ENCODE measurements at places on chromosomes 16 and 17.
A peak's percentile ranks its signal among the peaks of the same experiment; 100 is the strongest.

DNA sequence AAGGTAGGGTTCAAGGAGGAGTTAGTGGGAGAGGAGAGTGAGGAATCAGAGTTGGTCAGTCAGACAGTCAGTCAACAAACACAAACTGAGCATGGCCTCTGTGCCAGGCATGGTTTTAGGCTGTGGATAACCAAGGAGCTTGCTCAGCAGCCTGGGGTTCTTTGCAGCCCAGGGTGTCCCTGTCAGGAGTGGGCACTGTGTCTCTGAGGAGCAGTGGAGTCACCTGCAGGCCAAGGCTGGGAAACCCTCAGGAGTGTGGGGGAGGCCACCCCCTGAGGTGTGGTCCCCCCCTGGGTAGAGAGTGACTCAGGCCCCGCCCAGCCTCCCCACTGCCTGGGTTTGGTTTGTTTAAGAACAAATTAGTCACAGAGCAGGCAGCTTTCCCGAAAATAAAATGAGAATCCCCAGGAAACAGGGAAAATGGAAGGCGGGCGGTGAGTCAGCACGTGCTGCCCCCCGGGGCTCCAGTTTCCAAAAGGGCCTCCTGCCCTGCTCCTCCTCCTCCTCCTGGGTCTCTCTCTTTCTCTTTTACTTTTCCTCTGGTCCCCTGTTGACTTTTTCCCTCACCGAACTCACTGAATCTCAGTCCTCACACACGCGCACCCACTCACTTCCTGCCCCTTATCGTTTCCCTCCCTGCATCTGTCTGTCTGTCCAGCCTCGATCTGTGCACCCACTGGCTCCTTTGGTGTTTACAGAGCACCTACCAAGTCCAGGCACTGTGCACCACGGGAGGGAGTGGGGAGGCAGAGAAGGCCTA lies 44.3 kb downstream of the SOCS3 start:
- DNase-seq, result peak; percentile 65

- no peak for DNase-seq
Measured at GRCh38 chr16:10339777-10340732, 45.8 kb upstream of the ATF7IP2 start.

- no peak for DNase-seq
Measured at GRCh38 chr17:34706029-34706428, 126.6 kb downstream of the TMEM132E start.

DNA sequence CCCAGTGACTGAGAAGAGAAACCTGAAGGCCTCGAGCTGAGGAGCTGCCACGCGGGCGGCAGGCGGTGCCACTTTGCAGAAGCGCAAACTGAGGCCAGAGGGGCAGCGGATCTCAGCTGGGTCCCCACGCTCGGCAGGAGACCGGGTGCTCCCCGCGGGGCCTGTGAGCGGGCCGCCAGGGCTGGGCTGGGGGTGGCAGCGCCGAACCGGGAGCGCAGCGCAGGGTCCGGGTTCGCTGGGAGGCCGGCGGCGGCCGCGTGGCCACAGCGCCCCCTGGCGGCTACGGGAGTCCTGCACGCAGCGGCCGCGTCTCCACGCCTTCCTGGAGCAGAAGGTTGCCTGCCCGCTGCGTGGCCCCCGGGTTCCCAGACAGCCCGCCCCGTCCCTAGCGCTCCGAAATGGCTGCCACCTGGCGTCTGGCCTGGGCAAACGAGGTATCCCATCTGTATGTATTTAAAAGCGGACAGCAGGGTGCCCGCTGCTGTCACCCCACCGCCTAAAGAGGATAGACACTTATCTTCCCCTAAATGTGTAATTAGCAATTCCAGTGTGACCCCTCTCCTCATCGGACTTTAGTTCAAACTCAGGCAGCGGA lies 96.1 kb upstream of the CDH5 start:
- DNase-seq, result no peak

DNA sequence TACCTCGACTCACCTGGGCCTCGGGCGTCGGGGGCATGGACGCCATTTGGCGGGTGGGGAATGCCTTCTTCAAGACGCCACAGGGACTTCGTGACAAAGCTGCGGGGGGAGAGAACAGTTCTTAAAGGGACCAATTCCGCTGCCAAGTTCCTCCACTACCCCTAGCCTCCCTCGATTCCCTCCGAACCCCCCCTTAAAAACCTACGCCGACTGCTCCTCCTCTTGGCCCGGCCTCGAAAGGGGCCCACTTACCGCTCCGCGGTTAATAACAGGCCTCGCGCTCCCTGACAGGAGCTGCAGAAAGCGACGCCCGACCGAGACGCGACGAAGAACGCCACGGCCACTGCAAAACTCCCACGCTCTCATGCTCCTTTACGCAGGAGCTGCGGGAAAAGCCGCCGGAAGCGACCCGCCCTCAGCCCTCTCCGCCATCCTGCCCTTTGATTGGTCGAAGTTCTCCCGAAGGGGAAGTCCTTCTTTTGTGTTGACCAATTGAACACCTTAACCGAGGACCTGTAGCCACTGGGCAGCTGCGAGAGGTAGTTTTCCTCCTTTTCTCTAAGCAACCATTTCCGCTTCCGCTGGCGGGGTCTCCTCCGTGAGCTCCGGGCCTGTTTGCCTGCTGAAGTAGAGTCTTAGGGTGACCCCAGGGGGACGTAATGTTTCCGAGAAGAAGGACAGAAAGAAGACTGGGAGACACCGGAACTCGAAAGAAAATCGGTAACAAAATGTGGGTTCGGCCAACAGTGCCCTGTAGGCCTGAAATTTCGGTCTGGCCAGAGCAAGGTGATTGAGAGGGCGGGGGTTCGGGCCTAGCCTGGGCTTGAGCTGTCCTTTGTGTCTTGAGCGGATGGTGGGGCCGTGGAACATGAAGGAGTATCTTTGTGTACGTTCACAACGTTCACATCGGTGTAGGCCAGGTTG lies at the start of the genes NAA60 and ZNF597:
NAA60 (plus strand) TSS at position 573 of the 924 bp plus-strand sequence. CDS start 32,548 bp downstream, outside the sequence.
ZNF597 (minus strand) TSS at position 397 of the 924 bp plus-strand sequence; CDS start at position 46, 351 bp downstream.
- peak; percentile 78 for DNase-seq

- DNase-seq, result no peak
Measured at GRCh38 chr17:46035112-46035818, 36.2 kb downstream of the STH start.

- no peak for DNase-seq
Measured at GRCh38 chr16:16150117-16150877, 73.0 kb downstream of the ABCC6 start.

GRCh38 chr17:28319598-28319935 lies 567 bp downstream of the TMEM97 start:
- DNase-seq, result no peak

GRCh38 chr16:52548261-52549010 lies 1.5 kb upstream of the TOX3 start:
- DNase-seq, result no peak

- DNase-seq, result no peak
Measured at GRCh38 chr16:21645261-21645721, 7.1 kb downstream of the IGSF6 start.

DNA sequence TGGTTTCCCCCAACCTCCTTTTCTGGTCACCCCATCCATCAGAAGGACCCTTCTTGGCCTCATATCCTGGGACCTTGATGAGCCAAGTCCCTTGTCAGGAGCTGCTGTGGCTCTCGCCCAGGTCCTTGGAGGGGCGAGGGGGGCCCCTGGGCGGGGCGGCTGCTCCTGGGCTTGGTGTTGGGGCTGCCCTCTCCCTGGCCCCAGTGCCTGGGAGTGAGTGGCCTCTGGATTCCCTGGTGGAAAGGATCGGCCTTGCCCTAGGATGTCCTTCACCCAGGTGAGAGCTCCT lies 6.2 kb upstream of the NOTUM start:
- no peak for DNase-seq

GRCh38 chr16:1330260-1330914 lies 3.1 kb upstream of the BAIAP3 start:
- DNase-seq, result no peak

GRCh38 chr17:48510381-48510760 lies 20.4 kb downstream of the HOXB1 start:
- DNase-seq, result no peak

GRCh38 chr17:57034807-57035754 lies 50.0 kb upstream of the AKAP1 start:
- DNase-seq, result no peak

- no peak for DNase-seq
Measured at GRCh38 chr17:27526604-27527002, 70.4 kb downstream of the KSR1 start.
